ENCODE measurements at places on chromosomes 12 and 14.

- no peak for DNase-seq
Observed at GRCh38 chr12:39145175-39145999, 240.0 kb upstream of the CPNE8 start.

GRCh38 chr12:2735432-2735831 is 59.3 kb upstream of the FKBP4 start:
- DNase-seq = no peak

- DNase-seq = no peak
Observed at GRCh38 chr12:107415071-107415470, 270.5 kb upstream of the PWP1 start.

DNA sequence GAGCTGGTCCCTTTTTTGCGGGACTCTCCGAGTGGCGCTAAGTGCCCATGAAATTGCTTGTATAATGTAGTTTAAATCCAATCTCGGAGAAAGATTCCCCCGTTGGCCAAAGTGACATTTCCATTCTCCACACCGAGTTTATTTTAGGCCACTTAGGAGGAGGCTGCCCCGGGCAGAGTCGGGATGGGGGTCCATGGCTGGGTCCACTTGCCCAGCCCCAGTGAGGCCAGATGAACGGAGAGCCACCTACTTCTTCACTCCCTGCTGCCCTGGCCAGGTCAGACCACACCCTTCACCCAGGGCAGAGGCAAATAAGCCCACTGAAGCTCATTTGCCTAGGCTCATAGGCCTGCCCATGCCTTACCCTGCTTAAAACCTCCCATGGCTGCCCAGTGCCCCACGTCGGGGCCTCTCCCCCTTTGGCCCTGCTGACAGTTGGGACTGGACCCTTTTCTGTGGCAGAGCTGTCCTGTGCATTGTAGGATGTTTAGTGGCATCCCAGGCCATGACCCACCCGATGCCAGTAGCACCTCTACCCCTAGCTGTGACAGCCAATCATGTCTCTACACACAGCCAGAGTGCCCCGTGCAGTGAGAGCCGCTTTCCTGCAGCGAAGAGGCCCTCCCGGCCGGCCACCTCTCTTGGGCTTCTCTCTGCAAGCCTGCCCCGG is 51.3 kb downstream of the FAM222A start:
- no peak for DNase-seq

- DNase-seq = no peak
Observed at GRCh38 chr14:40955131-40955505, 651.6 kb upstream of the LRFN5 start.

DNA sequence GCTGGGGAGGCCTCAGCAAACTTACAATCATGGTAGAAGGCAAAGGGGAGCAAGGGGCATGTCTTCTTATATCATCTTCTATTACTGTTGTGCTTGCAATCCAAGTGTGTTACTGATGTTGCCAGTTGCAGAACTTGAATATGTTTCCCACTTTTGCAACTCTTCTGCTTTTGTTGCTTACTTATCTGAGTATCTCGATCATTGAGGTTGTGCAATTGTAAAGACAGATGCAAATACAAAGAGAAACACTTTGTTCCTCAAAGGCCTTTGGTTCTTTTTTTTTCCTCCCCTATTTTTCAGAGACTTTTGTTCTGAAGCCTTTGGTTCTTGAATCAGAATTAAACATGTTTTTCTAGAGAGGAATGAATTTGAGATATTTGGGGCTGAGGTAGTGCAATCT is 3.7 kb upstream of the COX8C start:
- no peak for DNase-seq

- no peak for DNase-seq
Observed at GRCh38 chr12:104480826-104481440, 24.2 kb downstream of the CHST11 start.

- no peak for DNase-seq
Observed at GRCh38 chr14:99475660-99476059, 5.0 kb downstream of the SETD3 start.

- peak; percentile 53 for DNase-seq
Observed at GRCh38 chr14:67934087-67934486, 114.5 kb downstream of the RAD51B start.

DNA sequence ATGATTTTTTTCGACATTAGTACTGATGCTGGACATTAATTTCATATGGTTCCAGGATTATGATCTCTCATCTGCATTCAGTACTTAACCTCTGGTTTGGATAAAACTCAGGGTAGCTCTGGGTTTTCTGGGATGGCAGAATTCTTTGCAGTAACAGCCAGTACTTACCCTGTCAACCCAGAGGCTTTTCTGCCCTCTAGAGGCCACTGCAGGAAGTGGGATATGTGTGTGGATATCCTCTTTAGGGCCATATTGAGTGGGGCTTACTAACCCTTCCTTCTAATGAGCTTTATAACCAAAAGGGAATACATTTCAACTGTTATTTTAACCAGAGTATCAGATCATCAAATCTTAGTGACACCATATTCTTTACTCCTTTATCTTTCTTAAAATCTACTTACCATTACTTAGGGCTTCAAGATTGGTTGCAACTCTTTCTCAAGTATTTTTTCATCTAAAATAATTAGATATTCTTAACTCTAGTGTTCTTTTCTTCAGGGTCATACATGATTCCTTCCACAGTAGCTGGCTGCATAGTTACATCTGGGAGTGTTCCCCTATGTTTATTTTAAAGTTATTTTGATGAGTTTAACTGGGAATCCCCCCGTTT is 488.0 kb upstream of the STXBP6 start:
- DNase-seq = no peak

DNA sequence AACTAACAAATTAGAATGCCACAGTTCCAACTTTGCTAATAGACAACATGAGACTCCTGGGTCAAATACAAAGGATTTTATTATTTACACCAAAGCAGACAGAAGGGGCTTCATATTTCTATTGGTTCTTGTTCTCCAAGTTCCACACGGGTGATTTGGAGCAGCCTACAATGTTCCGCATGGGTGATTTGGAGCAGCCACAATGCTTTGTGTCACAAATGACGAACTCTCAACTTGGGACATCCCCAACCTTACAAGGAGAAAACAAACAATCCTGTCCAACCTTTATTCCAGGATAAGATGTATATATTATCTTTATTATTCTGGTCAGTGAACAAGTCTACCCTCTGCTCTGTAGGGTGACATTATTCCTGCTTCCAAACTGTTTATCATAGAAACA is 694.3 kb upstream of the MGAT4C start:
- DNase-seq = no peak

GRCh38 chr12:6538420-6539313 is 4.3 kb downstream of the GAPDH start:
- no peak for DNase-seq
